ENCODE measurements at places on chromosomes 5 and 9. TPM values are rescaled to one million over a fixed set of nuclear protein-coding genes. Genes with fewer than 3 reads are reported as not detected.

- DNase-seq = no peak
Observed at GRCh38 chr5:173042763-173043107, 13.4 kb upstream of the CREBRF start.

GRCh38 chr9:127118597-127119319, 3.7 kb downstream of the ANGPTL2 start:
- DNase-seq = no peak

DNA sequence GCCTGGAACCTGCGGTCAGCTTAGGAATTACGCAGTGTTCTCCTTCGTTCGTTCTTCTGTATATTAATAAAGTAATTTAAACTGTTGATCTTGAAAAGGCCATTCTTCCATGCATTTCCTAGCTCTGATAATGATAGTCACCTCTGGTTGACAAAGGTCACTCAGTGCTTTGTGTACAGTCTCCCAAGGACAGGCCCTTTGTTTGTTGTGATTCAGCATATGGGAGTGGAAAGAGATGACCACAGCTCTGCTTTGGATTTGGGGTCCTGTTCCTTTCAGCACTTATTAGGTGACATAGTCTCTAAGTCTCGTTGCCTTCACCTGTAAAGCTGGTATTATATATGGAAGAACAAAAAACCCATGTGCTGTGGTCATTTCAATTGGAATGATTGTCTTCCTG, 39.6 kb downstream of the RAD23B start:
- DNase-seq = no peak

GRCh38 chr5:178129296-178129695, 1.5 kb upstream of the RMND5B start:
- no peak for DNase-seq

DNA sequence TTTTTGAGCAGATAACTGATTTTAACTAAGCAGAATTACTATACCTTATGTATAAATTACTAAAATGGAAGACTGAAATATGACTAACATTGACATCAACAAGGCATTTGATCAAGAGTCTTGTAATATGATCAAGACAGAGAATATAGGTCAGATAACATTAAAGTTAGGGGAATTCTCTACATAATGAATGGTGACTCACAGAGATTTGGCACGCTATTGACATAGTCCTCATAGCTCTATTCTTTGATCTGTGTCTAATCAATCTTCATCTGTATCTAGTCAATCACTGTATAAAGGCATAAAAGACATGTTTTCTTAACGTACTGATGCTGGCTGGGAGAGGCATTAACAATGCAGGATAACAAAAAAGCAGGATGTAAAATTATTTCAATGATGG, 17.4 kb downstream of the ABITRAM start:
- no peak for DNase-seq

GRCh38 chr5:171639205-171639621, 146.4 kb upstream of the SMIM23 start:
- no peak for DNase-seq

DNA sequence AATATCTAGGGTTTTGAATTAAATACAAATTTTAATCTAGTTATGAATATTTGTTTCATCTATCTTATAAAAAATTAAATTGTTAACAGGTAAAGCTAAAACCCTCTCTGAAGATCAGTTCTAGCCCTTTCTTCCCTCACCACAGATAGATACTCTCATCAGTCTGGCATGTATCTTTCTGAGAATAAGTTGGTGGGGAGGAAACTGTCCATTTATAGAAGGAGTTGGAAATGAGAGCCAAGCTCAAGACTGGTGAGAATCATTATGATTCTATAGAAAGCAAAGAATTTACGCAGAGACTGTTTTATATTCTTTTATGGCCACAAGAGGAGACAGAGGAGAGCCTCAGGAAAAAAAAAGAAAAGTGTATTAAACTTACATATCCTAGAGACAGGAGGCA, 59.0 kb downstream of the STARD4 start:
- DNase-seq = no peak

- DNase-seq = no peak
Observed at GRCh38 chr5:82694711-82695285, 382.4 kb downstream of the TMEM167A start.

DNA sequence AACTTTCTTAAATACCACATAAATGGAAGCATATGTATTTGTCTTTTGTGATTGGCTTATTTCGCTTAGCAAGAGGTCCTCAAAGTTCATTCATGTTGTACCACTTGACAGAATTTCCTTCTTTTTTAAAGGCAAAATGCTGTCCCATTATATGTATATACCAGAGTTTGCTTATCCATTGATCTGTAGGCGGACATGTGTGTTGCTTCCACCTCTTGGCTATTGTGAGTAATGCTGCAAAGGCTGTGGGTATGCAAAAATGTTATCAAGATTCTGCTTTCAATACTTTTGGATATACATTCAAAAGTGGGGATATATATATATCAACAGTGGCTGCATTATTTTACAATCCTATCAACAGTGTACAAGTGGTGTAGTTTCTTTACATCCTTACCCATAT, 271.0 kb downstream of the PRR16 start:
- no peak for DNase-seq

GRCh38 chr5:160491438-160491837, 69.8 kb downstream of the PTTG1 start:
- DNase-seq = no peak

- DNase-seq = no peak
Observed at GRCh38 chr5:79845448-79846197, 145.4 kb downstream of the MTX3 start.

GRCh38 chr5:2538169-2538568, 213.3 kb downstream of the IRX2 start:
- no peak for DNase-seq

DNA sequence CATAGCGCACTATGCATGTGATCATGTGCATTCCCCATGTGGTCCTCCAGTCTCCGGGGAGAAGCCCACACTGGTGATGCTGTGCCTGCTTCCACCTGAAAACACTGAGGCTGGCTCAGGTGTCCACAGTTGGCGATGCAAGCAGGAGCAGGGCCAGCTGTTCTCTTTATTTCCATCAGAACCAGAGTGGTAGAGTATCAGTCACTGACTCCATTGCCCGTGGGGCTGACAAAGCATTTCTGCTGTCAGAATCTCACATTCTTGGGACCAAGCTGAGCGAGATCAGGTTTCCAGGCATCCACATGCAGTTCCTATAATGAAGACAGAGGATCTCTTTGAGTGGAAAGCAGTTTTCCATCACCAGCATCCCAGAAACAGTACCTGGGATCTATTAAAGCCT, 52.5 kb downstream of the GADD45G start:
- DNase-seq = no peak

- no peak for DNase-seq
Observed at GRCh38 chr9:76557674-76558225, 98.8 kb downstream of the GCNT1 start.

DNA sequence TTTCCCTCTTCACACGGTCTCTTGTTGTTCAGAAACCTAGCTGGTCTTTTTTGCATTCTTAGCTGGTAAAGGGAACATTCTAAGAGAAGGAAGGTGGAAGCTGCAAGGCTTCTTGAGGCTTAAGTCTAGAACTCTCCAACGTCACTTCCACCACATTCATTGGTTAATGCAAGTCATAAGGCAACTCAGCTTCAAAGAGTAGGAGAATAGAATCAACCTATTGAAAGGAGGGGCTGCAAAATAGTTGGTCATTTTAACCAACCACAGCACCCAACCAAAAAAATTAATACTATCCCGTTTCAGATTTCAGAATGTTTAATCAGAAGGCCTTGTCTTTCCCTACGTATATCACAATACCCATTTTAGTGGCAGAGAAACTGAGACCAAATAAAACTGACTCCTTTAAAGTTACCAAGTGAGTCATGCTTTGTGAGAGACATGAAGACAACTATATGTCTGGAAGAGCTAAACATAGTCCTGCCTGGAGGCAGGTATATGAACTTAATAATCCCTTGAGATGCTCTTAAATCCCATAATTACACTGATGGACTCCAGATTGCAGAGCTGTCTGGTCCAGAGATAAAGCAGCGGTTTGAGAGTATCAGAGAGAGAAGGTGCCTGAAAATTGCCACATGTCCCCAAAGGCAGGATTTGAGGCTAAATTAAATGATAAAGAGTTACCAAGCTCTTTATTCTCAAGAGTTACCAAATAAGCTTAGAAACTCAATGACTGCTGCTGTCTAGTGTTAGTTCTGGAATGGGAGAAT, 14.4 kb downstream of the DOCK8 start:
- no peak for DNase-seq

DNA sequence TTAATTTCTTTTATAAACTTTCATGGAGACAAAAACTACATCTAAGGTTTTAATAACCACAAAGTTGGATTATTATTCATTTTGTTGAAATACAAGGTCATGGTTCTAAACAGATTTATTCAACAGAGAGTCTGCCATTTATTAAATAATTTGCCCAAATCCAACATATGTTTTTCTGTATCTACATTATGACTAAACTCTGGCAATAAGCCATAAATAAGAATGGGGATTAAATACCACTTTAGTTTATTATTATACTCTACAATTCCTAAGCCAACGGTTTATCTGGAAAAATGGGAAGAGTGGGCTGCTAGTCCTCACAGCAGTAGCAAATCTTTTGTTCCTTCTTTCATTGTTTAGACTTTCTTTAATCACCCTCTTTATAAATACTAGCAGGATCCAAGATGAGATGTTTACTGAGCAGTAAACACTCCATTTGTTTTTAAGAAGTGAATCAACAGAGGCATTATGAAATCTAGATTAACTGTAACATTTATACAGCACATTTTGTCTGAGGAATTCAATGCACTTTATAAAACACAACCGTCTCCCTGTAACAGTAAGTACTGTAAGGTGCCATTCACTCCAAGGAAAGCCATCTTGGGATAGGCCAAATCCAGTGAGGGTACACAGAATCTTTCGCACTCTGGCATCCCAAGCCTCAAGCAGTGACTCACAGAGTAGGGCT, 89.7 kb downstream of the DROSHA start:
- DNase-seq = no peak

The C5orf58 gene
- total RNA-seq = not detected

The MARCHF11 gene
- total RNA-seq = 10.0 TPM

The LEAP2 gene
- 0.89 TPM for total RNA-seq

The KCNV2 gene
- not detected for total RNA-seq

The FOXD4 gene
- total RNA-seq = 0.12 TPM

The CYLC2 gene
- not detected for total RNA-seq

The CDC20B gene
- total RNA-seq = not detected

Data from left ventricle myocardium superior (tissue), 1 donor.